ENCODE measurements at places on chromosomes 3 and 15. TPM values are rescaled to one million over a fixed set of nuclear protein-coding genes. Genes with fewer than 3 reads are reported as not detected.

The SLC51B gene
- 2.1 TPM for total RNA-seq

The ZNF774 gene
- total RNA-seq: 0.19 TPM

The SLC2A2 gene
- 506 TPM for total RNA-seq

The SLC28A2 gene
- under 0.01 TPM for total RNA-seq

The CTXN2 gene
- total RNA-seq: not detected

Data from liver (tissue), 10 donors.